ENCODE measurements at places on chromosomes 5 and 9.

DNA sequence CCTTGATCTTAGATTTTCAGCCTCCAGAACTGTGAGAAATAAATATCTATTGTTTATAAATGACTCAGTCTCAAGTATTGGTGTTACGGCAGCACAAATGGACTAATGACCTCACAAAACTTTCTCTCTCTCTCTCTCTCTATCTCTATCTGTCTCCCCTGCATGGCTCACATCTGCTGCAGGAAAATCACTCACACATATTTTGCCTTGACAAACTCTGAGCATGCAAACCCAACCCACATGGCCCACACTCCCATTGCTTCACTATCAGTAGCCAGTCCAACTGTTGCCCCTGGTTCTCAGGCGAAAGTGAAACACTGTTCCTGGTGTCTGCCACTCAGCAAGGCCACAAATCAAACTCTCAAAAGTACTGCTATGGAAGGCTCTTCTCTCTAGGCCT, 66.4 kb upstream of the PIK3R1 start:
- DNase-seq, result no peak

DNA sequence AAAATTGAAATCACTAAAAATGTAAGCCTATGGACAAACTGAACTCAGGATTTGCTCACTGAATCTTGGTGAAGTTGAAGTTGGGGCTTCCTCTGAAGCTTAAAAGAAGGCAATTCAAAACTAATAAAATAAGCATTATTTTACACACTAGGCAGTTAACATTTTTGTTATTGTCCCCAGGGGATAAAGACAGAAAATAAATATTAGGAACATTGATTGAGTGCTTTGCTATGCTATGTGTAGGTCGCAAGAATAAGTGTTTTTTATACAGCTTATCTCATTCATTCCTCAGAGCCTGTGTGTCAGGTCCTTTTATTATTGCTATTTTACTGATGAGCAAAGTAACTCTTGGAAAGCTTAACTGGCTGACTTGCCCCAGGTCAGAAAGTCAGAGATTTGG, 82.2 kb downstream of the ZNF608 start:
- DNase-seq, result no peak

DNA sequence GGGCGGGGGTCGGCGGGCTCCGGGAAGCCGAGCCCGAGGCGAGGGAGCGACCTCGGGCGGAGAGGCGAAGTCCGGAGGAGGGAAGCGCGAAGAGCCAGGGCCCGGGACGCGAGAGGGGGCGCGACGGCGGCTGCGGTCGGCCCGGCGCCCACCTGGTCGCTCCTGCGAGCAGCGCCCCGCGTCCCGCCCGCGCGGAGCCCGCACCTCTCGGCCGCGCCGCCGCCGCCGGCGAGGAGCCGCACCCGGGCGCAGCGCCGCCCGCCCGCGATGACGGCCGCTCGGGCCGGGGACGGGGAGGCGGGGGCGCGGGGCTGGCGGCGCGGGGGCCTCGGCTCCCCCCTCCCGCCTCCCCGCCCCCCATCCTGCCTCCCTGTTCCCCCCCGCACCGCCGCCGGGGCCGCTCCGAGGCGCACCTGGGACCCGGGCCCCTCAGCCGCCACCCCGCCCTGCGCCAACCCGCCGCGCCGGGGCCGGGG, 2.6 kb downstream of the NR5A1 start:
- no peak for DNase-seq

DNA sequence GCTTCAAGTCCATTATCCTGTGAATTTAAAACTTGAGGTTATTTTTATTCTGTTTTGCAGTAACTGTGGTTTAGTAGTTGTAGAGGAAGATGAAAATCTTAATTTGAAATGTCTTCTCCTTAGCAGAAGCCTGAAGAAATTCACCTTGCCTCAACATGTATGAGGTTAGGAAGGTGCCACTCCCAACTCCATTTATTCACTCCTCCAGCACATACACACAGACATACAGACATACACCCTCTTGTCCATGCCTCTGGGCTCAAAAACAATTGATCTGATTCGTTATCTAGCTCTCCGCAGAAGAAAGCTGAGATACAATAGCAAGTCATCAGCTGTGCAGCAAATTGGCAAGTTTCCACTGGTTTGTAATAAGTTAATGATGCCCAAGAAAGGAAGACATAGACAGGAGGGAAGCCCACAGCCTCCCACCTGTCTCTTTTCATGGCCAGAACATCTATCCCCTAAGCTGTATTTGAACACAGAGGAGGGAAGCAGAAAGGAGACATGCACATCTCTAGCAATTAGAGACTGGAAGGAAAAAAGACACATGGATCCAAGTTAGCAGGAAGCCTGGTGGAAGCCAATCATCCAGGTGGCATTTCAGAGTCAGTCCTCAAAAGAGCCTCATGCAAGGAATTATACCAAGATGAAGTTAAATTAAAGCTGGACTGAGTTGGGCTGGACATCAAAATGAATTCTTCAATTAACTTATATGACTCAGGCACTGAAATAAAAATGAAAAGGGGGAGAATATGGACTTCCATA, 257.9 kb downstream of the ASTN2 start:
- no peak for DNase-seq

DNA sequence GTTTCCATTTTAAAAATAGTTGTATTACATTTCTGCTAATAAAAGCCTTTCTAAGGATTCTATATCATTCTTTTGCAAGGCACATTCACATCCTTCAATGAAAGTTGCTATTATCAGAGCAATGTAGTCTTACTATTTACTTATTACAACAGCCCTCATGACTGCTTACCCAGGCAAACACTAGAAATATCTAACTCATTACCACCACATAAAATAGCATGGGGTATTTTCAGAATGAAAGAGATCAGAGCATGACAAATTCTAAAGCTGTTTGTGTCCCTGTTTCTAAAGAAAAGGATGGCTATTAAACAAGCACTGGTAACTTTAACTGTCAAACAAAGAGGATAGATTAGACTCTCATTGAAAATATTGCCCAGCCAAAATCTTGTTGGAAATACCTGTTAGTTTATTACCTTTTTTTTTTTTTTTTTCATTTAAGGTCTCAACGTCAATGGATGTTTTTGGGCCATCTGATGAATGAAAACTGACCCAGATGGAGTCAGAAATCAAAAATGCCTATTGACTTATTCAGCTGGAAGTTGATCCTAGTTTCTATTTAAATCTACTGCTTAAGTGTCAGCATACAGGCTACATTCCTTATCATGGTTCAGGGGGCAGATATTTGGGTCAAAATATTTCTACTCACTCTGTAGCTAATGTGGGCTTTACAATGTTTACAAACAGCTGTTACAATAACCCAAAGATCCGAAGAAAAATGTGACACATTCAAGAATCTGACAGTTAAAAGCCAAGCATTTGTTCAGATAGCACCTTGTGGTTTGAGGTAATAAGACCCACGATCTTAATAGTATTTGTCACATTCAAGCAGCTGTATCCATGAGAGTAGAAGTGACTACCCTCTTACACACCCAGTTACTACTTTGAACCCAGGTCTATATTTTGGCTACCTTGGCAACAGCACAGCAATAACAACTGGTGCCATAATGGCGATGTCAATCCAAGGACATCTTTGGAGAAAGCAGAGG, 554.8 kb upstream of the MEF2C start:
- no peak for DNase-seq

GRCh38 chr5:151903243-151903653, 21.4 kb downstream of the GLRA1 start:
- peak; percentile 67 for DNase-seq

DNA sequence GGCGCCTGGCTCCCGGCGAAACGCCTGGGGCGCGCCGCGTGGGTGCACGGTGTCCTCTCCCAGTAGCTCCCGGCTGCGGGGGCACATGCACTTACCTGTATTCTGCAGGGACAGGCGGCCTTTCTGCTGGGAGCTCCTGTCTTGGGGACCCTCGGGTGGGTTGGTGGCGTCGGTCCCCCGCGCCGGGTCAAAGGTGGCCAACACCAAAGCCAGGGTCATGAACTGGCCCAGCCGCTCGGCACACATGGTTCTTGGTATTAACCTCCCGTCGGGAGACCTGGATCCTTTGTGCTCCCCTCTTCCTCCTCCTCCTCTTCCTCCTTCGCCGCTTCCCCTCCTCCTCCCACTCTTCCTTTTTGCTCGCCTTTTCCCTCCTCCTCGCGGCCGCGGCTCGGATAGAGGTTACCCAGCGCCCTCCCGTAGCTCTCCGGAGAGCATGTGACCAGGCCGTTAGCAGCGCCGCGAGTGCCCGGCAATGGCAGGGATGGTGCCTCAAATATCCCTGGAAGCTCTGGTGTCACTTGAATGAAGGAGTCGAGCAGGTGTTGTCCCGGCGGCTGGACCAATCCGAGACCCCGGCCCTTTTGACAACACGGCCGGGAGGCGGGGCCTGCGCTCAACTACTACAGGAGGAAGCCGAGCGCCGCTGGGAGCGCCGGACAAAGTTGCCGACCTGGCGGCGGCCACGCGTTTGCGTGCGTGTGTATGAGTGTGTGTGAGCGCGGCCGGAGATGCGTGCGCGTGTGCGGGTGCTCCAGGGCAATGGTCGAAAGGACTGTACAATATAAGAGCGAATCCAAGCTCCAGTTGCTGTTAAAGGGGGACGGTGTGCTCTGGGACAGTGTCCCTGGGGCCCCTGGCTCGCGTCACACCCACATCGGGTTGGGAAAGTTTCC, at the start of gene STC2:
Gene STC2 (minus strand): TSS at position 467 of the 896 bp plus-strand sequence. CDS start 221 bp downstream, at position 246.
- peak; percentile 93 for DNase-seq

GRCh38 chr5:175920231-175920811, 47.8 kb downstream of the THOC3 start:
- no peak for DNase-seq

DNA sequence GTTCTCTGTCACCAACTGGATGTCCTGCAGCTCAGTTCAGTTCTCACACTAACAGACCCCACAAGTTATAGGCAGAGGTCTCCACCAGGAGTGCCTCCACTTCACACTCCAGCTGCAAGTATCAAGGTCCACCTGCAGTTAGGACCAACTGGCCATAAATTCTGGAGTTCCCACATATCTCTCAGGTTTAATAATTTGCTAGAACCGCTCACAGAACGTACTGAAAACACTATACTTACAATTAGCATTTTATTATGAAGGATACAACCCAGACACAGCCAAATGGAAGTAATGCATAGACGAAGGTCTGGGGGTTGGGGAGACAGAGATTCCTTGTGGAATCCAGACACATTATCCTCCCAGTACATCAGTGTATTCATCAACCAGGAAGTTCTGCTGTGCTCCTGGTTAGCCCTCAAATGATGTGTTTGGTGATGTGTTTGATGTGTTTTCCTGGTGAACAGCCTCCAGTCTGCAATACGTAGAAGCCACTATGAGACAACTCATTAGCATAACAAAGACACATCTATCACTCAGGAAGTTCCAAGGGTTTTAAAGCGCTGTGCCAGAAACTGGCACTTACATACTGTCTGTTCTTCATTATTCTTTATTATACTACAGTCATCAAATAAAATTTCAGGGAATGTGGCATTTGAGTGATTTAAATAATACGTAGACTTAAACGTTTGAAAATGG, 25.4 kb downstream of the OGN start:
- peak; percentile 17 for DNase-seq

DNA sequence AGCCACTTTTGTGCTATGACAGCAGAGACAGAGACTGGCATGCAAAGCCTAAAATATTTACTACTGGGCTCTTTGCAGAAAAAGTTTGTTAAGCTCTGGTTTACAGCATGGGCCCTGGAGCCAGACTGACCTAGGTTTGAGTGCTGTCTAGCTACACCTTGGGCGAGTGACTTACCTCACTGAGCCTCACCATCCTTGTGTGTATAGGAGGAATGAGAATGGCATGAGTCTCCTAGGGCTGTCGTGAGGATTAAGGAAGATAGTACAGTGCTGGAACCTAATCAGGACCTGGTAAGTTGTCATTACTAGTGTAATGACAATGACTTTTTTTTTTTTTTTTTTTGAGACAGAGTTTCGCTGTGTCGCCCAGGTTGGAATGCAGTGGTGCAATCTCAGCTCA, 65.2 kb downstream of the MSX2 start:
- DNase-seq, result no peak

- DNase-seq, result no peak
These were observed 352.9 kb downstream of the DNAH5 start for GRCh38 chr5:13591621-13592020.
